Fibroblast of skin of right quadriceps (primary cell): ENCODE measurements at places on chromosomes 11 and 22.

DNA sequence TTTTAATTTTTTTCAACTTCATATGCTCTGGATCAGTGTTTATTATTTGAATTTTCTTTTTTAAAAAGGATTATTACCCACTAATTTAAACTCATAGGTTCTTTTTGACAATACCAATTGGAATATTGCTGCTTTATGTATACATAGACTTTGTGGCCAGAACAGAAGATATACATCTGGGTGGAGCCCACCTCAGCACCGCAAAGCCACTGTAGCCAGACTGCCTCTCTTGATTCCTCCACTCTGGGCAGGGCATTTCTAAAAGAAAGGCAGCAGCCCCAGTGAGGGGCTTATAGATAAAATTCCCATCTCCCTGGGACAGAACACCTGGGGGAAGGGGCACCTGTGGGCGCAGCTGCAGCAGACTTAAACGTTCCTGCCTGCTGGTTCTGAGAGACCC lies 10.6 kb upstream of the C11orf58 start:
- no peak for DNase-seq

DNA sequence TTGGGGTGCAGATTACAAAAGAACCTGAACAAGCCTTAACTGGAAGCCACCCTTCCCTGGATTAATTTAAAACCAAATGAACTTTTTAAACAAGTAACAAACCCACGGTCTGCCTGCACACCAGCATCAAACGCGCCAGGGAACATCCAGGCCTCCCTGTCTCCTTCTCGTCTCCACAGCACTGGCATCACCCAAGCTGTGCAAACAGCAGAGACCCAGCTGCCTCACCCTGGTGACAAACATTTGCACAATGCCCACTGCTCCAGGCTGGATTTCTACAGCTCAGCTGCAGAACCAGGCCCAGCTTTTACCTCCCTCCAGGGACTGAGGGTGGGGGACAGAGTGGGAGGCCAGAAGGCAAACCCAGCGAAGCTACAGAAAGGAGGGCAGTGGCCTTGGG lies 7.0 kb downstream of the RPL3 start:
- DNase-seq: no peak

DNA sequence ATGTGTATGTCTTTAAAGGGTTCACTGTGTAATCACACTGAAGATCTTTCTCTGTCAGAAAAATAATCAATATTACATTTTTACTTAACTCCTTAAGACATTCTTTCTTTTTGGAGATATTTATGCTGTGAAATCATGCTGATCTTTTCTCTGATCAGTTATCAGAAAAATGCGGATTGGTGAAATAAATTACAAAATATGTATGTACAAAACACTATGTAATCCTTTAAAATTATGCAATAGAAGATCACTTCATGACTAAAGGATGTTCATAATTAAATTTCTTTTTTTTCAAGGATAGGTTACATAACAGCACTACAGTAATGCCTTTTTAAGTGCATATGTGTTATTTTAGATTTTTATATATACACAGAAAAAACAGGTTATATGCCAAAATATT lies 24.7 kb downstream of the BTBD10 start:
- no peak for DNase-seq

DNA sequence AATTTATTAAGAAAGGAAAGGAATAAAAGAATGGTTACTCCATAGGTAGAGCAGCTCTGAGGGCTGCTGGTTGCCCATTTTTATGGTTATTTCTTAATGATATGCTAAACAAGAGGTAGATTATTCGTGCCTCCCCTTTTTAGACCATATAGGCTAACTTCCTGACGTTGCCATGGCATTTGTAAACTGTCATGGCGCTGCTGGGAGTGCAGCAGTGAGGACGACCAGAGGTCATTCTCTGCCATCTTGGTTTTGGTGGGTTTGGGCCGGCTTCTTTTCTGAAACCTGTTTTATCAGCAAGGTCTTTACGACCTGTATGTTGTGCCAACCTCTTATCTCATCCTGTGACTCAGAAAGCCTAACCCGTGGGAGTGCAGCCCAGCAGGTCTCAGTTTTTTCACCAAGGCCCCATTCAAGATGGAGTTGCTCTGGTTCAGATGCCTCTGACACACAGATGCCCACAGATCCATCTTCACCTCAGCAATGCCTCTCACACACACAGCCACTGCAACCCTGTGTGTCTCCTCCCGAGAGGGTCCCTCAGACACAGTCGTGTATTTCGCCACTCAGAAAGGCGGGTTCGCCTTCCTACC lies 16.4 kb upstream of the JAM3 start:
- DNase-seq: no peak

DNA sequence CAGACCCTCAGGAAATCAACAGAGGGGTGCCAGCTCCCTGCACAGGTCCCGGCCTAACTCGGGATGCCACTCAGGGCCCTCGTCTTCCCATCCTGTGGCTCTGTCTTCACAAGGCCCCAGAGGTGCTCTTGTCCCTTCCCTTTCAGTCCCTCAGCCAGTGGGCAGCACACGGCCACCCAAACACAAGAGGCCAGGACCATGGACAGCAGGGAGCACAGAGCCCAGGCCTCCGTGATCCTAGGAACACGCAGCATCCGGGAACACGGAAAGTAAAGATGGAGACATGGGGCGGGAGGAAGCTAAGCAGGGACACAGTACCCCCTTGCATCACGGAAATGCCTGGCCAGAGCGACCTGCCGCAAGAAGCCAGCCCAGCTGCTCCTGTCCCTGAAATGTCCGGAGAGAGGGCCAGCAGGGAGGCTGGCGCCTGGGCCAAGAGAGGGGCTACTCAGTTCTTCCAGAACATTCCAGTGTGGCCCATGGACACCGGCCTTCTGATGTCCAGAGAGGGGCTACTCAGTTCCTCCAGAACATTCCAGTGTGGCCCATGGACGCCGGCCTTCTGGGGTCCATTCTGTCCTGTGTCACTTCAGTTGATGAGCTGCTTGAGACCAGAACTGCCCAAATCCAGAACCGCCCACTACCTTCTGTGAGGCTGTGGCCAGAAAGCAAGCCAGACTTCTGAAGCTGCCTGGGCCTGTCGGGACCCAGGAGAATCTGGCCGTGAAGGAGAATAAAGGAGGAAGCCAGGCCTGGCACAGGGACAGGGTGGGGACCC lies 274.0 kb downstream of the BRD1 start:
- no peak for DNase-seq

DNA sequence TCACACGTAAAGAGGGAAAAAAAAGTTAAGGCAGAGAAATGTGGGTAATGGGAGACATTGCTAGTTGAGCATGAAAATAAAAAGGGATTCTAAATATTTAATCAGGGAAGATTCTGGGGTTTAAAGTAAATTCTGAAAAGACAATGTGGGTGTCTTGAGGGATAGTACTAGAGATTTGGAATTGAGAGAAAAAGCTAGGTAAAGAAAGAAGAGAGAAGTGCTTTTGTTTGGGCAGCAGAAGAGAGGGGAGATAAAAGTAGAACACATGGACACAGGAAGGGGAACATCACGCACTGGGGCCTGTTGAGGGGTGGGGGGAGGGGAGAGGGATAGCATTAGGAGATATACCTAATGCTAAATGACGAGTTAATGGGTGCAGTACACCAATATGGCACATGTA lies 3.5 kb upstream of the YPEL4 start:
- DNase-seq: no peak

GRCh38 chr11:2194877-2195755 lies 23.5 kb upstream of the TH start:
- peak; percentile 22 for DNase-seq

DNA sequence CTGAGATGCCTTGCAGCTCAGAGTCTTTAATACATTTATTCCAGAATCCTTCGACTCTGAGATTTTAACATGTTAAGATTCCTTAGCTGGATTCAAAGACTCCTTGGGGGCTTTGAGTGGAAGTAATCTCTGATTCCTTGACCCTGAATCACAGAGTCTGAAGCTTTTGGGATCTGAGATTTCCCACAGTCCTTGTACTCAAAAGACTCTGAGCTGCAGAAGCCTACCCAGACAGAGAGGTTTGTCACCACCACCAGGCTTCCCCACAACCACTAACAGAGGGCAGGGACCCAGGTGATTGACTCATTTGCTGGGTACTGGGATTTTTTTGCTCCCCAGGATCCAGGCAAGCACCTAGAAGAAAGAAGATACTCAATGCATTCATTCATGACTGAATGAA lies 1.4 kb upstream of the SERPINH1 start:
- DNase-seq: peak; percentile 57
